ENCODE measurements at places on chromosomes 6 and 20.

DNA sequence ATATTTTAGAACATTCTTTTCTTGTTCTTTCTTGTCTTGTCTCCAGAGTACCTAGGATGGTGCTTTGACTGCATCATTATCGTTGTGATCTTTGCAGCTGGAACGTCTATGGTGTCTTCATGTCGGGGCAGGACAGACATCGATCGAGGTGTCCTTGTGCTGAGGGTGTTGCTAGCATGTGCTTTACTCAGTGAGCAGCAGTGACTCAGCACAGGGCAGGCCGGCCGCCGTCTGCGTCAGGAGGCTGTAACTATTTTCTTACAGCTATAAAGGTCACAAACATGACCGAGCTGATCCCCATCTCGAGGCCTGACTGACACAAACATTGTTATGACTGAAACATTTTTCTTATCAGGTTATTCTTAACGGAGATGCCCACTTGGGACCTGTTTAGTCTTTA is 14.9 kb upstream of the CTCFL start:
- DNase-seq: no peak

GRCh38 chr6:142853244-142854180 is 91.5 kb downstream of the HIVEP2 start:
- DNase-seq: no peak

GRCh38 chr6:148448369-148449012 is 105.9 kb downstream of the SASH1 start:
- DNase-seq: no peak

GRCh38 chr6:46549155-46549554 is 57.9 kb upstream of the RCAN2 start:
- DNase-seq: no peak

DNA sequence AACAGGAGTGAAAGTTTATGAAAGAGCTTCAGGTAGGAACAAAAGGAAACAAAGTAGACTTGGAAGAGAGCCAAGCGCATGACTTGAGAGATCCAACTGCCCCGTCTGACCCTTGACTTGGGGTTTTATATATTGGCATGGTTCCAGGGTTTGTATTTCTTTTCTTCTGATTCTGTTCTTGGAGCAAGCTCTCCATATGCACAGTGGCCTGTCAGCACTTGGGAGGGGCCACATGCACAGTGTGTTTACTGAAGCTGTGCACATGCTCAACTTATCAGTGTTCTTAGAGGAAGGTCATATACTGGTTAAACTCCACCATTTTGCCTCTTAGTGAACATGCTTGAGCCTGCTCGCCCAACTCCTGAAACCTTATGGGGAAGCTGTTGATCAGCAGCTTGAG is 953.7 kb downstream of the TFAP2A start:
- DNase-seq: no peak

- no peak for DNase-seq
Measured at GRCh38 chr20:24658920-24659660, 189.7 kb downstream of the SYNDIG1 start.

DNA sequence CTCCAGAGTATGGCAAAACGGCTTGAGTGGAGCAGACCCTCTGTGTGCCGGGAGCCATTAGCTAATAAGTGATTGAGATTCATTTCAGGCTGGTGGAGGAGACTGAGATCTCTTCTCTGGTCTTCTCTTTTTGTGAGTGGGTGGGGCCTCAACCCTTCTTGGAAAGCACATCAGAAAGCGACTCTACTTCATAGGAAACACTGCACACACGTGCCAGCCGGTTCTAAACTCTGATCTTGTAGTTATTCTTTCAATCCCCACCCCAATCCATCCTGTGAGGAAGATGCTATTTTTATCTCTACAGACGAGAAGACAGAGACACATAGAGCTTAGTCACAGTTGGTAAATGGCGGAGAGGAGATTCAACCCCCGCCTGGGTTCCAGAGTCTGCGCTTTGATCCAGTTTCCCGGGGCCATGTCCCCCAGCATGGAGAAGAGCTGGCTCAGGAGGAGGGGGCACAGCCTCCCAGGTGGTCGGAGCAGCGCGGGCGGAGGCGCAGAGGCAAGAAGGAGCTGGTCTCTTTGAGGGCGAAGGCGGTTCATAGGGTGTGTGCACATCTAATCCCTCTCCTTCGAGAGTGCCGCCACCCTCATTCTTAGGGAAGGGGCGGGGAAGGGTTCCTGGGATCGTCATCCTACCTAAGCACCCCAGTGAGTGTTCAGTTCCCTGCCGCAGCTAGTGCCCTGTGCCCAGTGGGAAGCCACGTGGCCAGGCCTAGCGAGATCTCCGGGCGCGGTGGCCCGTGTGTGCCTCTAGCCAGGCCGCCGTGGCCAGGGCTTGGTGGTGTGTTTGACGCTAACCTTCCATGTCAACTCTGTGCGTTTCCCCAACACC is 49.0 kb upstream of the TAGAP start:
- no peak for DNase-seq

DNA sequence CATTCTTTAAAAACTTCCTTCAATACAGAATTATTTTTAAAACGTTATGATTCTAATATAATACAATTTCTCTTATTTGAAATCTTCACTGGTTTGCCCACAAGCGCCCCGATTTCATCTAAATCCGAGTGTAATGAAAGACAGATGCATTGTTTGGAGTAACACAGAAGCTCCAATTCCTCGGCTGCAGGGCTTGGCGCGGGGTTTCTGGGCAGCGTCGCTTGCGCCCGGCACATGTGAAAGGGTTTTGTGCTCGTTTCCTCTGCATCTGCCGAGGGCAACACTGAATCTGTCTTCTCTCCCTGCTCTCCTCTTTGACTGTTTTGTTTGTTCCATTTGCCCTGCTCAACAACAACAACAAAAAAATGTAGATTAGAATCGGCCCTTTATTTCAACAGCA is 248.6 kb upstream of the QKI start:
- no peak for DNase-seq
